ENCODE measurements at places on chromosomes 6 and 20.

GRCh38 chr6:168190014-168190405 lies 111.0 kb upstream of the FRMD1 start:
- no peak for DNase-seq

DNA sequence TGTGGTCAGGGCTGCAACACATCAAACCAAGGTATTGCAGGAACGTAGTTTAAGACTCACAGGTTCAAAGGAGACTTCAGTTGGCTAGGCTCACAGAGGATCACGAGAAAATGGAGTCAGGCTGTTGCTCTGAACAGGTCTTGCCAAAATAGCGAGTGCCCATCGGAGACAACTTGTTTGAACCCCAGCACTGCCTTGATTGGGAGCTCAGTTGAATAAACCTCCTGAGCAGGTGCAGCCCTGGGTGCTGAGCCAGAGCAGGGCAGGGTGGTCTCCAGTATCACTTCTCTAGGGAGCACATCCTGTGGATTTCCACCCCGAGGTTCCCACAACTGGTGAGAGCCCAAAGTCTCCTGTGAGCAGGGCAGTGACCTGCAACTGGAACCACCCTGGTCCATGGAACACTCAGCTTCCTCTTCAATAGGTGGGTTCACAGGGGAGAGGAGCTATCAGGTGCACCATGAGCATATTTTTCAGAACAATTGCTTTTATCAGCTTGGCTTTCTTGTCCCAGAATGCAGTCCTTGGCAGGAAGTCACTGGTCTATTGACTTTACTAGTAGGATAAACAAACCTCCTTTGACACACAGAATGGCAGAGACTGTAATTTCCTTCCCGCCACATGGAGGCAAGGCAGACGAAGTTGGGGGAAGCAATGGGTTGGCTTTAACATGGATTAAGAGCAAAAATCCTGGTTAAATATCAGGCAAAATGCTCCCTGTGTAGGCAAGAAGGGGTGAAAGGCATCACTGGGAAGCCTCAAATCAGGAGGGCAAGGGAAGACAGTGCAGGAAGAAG lies 267.7 kb upstream of the FOXQ1 start:
- no peak for DNase-seq

DNA sequence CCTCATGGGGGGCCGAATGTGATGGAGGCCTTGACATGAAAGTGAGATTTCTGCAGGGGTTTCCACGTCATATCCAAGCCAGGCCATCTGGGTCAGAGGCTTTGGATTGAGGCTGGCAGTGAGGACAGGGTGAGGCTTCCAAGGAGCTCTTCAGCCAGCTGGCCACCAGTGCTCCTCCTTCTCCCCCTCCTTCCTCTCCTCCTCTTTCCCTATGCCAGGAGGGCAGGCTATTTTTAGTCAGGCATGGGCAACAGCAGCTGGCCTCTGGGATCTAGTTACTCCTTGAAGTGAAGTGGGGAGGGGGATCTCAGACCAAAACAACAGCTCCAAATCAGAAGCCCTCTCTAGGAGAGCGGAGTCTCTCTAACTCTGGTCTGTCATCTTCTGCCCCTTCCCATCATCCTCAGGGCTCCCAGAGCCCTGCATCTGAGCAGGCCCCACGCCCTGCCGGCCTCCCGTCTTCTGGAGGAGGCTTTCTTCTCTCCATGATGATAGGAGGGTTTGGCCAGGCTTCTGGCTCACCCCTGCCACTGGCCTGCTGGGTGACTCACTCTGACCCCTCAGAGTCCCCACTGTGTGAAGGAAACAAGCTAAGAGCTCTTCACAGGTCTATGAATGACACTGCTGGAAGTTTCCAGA lies 612 bp downstream of the TNNC2 start:
- no peak for DNase-seq

DNA sequence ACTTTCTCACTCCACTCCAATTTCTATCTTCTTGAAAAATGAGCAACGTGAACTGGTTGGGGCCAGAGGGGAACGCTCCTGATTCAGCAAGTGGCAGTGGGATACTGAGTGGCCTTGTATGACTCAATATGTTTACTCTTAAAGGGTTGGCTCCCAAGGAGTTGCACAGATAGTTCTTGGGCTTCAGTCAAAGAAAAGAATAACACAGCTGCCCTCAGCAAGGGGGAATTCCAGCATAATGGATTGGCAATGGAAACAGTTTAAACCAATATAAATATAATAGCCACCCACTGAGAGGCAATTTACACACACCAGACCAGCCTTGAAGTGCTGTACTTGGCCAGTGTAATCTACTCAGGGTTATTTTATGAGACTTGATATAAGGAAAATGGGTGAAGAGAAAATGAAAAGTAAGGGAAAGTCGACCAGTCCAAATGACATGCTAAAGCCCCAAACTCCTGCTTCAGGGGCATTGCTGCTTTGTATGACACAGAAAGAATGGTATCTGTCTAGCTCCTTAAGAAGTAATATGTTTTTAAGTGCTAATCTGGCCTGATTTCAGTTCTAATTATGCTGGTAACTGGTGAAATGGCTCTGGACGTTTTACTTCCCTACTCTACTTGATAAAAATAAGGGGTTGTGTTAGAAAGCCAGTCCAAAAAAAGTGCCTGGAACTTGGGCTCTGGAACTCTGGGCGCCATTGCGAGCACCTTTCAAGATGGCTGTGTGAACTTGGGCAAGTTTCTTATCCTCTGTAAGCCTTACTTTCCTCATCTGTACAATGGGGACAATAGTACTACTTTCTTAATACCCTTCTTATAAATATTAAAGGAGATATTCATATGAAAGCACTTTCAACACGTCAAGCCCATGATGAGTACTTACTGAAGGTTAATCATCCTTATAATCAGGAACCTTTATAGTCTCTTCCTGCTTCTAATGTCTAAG lies 712.9 kb upstream of the MAP3K7 start:
- DNase-seq = no peak

- peak; percentile 24 for DNase-seq
Observed at GRCh38 chr6:109690373-109690736, 647 bp downstream of the AK9 start.

GRCh38 chr6:161073930-161074329 lies 82.4 kb downstream of the MAP3K4 start:
- no peak for DNase-seq

- no peak for DNase-seq
Observed at GRCh38 chr6:72916298-72916697, 294.4 kb downstream of the KCNQ5 start.

- peak; percentile 44 for DNase-seq
Observed at GRCh38 chr6:105424175-105424783, 21.4 kb upstream of the PREP start.

- peak; percentile 12 for DNase-seq
Observed at GRCh38 chr20:49187330-49187850, 744 bp downstream of the STAU1 start.

GRCh38 chr6:11950109-11950508 lies 62.0 kb upstream of the HIVEP1 start:
- no peak for DNase-seq

GRCh38 chr6:85344996-85345395 lies 104.9 kb upstream of the NT5E start:
- DNase-seq = no peak

GRCh38 chr20:59821788-59822187 lies 111.6 kb downstream of the SYCP2 start:
- DNase-seq = no peak

- DNase-seq = peak; percentile 66
Observed at GRCh38 chr20:38231531-38232121, 28.9 kb downstream of the KIAA1755 start.

DNA sequence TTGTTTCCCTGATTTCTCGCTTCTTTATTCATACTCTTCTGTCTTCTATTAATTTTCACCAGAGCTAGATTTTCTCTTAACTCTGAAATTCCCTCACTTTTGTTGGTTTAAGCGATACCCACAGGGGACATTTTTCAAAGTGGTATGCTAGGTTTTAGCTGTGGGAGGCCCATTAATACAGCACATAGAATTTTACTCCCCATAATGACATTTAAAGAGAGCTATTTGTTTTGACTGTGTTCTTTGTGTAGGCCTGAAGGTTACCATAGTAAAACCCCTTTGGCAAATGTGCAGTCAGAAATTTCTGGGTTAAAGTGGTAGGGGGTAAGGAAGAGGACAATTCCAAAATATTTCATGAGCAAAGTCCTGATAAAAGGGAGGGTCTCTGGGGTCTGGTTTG lies 721.1 kb upstream of the CITED2 start:
- DNase-seq = no peak

GRCh38 chr6:126268092-126268491 lies 71.8 kb upstream of the CENPW start:
- DNase-seq = no peak

DNA sequence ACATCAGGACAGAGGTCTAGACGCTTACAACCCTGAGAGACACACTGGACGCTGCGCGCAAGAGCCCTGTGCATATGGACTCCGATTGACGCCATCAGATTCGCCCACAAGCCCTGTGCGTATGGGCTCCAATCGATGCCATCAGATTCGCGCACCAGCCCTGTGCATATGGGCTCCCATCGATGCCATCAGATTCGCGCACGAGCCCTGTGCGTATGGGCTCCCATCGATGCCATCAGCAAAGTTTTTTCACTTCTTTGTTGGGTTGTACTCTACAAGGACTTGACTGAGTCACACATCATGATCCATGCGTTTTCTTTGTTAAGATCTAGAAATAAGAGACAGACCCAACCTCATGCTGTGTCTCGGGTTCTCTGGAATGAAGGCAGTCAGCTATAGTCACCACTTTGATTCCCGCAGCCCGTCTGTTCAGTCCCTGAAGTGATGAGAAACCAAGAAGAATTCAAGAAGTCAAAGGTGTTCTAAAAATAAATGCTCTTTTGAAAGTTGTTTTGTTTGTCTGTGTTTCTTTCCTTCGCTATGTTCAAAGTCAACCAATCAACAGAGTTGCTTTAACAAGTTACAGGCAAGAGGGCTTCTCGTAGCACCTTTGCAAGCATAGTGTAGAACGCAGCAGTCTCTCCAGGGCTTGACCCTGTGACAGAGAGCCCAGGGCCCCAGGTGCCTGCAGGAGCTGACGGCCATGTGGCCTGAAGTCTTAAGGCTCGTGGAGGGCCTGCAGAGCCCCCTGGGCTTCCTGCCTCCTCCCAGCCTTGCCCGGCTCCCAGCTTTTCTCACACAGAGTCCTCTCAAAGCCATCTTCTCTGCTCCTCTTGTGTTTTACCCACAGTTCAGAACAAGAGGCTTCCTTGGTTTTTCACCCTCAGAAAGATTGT lies 7.9 kb downstream of the RPS6KA2 start:
- no peak for DNase-seq

GRCh38 chr6:3861424-3861823 lies 12.3 kb downstream of the FAM50B start:
- no peak for DNase-seq

- DNase-seq = no peak
Observed at GRCh38 chr6:107879941-107880340, 55.8 kb upstream of the SCML4 start.

GRCh38 chr6:138297761-138298298 lies 79.5 kb upstream of the PBOV1 start:
- no peak for DNase-seq

DNA sequence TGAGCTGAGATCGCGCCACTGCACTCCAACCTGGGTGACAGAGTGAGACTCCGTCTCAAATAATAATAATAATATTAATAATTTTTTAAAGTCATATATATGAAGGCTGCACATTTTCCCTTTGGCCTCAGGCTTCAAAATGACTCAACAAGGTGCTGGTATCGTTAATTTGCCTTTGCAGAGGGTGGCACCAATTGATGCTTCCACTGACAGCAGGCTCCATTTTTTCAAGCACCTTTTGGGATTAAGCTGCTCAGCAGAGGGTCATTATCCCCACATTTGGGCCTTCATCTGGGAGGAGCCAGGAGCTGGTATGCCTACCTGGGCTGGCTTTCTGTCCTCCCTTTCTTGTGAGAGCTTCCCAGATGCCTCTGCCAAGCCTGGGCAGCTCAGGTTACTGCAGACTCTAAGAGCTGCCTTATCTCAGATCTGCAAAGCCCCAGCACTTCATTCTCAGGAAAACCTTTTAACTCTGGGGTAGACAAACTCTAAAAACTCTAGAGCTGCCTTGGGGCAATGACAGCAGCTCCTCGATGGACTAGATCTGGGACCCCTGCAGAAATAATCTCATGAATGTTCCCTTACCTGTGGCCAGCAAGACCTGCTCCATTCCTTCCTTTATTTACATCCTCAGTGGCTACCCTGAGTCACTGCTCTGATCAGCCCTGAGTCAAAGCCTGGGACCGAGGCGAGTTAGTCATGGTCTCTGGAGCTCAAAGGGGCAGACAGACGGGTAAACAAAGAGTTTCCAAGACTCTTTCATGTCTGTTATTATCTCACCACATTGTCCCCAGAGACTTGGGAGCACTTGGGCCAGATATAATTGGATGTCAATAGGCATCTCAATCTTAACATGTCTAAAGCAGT lies 80.0 kb upstream of the EYA2 start:
- DNase-seq = no peak

DNA sequence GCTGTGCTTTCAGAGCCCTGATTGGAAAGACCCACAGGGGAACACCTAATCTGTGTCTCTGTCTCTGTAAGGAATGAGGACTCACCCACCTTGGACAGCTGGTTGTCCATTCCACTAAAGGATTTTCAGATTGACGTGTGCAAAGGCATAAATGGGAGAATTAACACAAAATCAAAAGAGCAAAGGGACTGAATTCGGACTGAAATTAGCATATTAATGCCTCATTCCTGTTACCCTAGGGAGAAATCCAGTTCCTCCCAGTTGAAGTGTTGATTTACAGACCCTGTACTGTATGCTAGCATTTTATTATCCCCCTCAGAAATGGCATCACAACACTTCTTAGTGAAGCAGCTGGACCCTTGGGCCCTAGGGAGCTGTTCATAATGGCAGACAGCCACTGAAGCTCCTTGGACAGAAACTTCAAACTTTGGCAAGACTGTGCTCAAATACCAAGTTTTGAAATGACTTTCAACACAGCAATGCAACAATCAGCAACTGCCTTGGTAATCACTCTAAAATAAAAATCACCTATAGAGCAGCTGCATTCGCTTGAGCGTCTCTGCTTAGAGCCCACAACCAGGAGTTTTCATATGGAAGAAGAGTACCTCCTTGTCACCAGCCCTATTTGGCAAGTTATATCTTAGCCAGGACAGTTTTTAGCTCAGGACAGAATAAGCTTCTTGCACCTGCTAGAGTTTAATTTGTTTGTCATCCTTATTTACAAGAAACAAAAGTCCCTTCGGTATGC lies 118.1 kb downstream of the TRDN start:
- no peak for DNase-seq

GRCh38 chr6:117494283-117494682 lies 11.8 kb downstream of the DCBLD1 start:
- peak; percentile 59 for DNase-seq

DNA sequence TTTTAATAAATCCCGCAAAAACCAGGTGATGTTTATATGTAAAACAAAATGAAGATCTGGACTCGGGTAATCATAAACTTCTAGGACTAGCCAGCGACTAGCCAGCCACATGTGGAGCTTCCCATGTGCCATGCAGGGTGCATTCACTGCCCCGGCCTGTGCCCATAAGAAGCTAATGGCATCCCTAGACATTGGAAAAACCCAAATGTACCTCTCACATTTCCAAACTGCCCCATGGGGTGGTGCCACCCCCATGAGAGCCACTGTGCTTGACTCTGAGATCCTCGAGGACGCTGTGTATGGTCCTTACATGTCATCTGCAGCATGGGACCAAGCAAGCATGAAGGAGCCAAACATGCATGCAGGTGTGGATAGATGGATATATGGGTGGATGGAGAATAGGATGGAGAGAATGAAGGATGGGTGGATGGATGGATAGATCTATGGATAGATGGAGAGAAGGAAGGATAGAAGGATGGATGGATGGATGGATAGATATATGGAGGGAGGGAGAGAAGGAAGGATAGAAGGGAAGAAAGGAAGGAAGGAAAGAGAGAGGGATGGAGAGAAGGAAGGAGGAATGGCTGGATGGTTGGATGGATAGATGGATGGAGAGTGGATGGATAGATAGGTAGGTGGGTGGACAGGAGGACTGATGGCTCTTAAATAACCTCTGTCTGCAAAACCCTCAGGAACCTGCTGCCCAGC lies 203.6 kb downstream of the CDH4 start:
- DNase-seq = no peak

Data from inflammatory macrophage treated with lipopolysaccharide for 4 hours (primary cell).